ENCODE measurements at places on chromosomes 12 and 14.
A peak's percentile ranks its signal among the peaks of the same experiment; 100 is the strongest.

DNA sequence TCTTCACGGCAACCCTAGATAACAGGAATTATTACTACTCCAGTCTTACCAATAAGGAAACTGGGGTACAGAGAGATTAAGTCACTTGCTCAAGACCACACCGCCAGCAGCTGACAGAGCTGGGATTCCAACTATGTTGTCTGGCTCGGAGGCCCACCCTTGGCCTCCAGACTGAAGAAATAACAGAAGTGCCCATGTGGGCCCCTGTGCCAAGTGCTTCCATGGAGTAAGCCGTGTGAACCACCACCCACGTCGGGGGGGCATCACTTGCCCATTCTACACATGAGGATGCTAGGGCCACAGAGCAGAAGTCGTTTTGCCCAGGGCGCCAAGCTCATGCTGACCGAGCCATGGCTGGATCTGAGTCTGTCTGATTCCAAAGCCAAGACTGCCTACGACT lies 926 bp upstream of the CMKLR1 start:
- no peak for DNase-seq

DNA sequence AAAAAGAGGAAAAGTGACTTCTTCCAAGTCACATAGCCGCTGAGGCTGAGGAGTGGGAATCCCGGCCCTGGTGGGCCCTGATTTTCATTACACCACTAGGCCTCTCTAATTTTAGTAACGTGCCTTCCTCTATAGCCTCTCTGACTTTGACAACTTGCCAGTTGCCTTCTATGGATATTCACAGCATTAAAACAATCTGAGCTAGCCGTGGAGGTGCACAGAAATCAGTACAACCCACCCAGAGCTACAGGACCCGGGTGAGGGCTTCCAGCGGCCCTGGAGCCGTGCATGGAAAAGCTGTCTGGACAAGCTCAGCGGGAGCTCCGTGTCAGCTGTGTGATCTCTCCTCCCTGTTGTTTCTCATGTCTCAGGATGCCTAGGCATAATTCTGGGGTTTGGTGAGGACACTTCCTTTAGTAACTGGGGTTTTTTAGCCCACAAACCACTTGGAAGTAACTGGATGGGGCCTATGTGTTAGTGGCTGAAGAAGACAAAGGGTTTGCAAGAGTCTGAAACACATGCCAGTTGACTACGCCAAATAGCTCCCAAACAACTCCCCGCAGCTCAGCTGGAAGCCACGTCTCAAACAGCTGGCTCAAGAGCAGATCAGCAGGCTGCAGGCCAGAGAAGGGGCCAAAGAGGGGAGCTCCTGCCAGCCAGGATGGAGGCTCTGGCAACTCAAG lies 53.0 kb downstream of the SSH1 start:
- peak; percentile 92 for DNase-seq

- peak; percentile 64 for DNase-seq
Measured at GRCh38 chr14:74804219-74804825, 41.2 kb downstream of the YLPM1 start.

GRCh38 chr14:20184181-20184580 lies 6.5 kb upstream of the OR11G2 start:
- no peak for DNase-seq

- no peak for DNase-seq
Measured at GRCh38 chr12:131072451-131073230, 118.9 kb downstream of the ADGRD1 start.

DNA sequence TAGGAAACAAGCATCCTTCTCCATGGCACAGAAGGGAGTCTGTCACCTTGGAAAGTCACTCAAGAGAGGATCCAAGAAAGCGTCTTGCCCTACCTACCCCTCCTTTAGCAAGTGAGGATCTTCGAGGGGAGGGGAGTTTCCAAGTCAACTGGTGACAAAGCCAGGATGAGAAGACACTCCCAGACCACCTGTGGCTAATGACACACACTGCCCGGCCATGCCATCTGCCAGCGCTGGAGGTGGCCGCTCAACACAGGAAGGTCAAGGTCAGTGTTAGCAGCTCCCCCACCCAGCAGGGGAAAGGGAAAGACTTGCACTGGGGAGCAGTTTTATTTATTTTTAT lies 41.3 kb downstream of the ELK3 start:
- DNase-seq, result no peak

GRCh38 chr12:48142818-48143674 lies 14.3 kb downstream of the ASB8 start:
- no peak for DNase-seq

GRCh38 chr14:63727231-63727735 lies 582 bp downstream of the SGPP1 start:
- peak; percentile 37 for DNase-seq

- DNase-seq, result no peak
Measured at GRCh38 chr14:50381008-50381407, 15.7 kb downstream of the CDKL1 start.

GRCh38 chr12:30989754-30990153 lies 63.2 kb downstream of the TSPAN11 start:
- DNase-seq, result no peak

- no peak for DNase-seq
Measured at GRCh38 chr12:4723226-4723625, 3.0 kb downstream of the GALNT8 start.

GRCh38 chr14:68596701-68597100 lies 196.2 kb downstream of the ZFP36L1 start:
- DNase-seq, result no peak

DNA sequence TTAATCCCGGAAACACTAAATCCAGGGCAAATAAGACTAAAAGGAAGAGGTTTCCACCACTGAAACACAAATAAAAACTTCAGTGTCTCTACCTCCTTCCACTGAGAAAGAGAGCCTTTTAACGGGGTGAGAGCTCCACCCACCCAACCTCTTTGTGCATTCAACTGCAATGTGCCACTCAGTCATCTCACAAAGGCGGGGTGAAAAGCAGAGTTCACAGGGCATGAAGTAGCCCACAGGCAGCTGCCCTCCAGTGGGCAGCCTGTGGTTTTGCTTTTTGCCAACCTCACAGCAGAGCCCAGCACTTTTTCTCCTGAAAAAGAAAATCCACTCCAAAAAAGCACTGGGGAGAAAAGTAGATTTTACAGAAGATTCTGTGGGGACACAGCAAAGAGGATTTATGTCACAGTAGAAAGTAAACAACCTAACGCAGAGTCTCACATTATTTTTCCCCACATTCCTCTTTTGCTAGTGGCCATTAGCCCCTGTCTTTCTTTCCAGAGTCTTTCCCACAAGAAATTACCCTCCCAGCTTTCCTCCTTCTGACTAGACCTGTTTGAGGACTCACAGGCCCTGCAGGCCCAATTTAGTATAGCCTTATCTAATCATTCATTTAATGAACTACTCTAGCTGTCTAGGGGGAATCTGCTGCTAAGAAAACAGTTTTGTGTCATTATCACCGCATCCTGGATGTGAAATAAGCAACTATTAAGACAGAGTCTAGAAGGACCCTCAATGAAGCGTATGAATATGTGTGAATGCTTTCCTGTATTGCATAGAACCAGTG lies 753.8 kb upstream of the FOXG1 start:
- no peak for DNase-seq

DNA sequence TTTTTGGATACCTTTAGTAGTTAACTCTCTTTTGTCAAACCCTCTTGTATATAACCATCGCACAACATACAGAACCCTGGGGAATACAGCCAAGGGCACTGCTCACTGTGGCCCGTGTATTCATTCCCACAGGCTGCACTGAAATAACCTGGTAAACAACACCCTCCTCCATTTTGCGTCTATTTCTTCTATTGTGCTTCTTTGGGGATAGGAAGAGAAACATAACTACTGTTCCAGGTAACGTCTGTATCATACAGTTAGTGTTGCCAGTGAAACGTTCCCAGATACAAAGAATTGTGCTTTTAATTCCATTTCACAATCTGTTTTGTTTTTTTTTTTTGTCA lies 9.6 kb downstream of the C12orf76 start:
- DNase-seq, result no peak

GRCh38 chr12:104598342-104599271 lies 141.9 kb downstream of the CHST11 start:
- DNase-seq, result no peak

DNA sequence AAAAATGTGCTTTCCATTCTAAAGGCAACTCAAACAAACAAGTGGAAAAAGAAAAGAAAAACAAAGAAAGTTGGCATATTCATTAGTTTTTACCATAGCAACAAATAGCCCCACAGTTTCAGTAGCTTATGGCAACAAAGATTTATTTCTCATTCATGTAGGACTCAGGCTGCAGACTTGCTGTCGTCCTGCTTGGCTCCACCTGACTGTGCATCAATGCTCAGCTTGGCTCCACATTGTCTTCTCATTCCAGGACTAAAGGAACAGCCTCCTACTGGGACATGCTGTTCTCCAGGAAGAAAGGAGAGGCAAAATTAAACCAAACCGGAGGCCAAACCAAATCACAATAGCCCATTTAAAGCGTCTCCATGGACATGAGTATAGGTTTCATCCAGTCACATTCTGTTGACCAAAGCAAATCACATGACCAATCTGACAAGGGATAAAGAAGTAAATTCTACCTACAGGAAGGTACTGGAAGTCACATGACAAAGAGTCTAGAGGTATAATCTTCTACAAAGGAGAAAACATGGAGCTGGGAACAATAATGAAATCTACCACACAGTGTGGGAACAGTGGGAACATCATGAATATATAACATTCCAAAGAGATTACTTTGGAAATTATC lies 222.5 kb downstream of the PIK3C2G start:
- no peak for DNase-seq

DNA sequence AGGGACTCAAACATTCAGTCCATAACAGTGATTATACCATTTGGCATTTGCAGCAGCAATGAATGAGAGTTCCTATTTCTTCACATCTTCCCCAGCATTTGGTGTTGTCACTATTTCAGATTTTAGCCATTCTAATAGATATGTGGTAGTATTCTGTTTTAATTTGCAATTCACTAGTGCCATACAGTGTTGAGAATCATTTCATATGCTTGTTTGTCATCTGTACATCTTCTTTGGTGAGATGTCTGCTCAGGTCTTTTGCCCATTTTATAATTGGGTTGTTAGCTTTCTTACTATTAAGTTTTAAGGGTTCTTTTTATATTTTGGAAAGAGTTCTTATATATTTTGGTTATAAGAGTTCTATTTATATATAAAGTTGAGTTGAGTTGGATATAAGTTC lies 276.5 kb downstream of the FUT8 start:
- DNase-seq, result no peak

GRCh38 chr14:100837805-100838350 lies 12.0 kb downstream of the MEG3 start:
- no peak for DNase-seq

- DNase-seq, result peak; percentile 96
Measured at GRCh38 chr14:75981426-75982265, at the start of gene TGFB3. TSS of gene TGFB3 (minus strand) at chr14:75981995. CDS start at chr14:75980893, 1,102 bp downstream.

- no peak for DNase-seq
Measured at GRCh38 chr14:78075555-78076277, 94.5 kb upstream of the NRXN3 start.

DNA sequence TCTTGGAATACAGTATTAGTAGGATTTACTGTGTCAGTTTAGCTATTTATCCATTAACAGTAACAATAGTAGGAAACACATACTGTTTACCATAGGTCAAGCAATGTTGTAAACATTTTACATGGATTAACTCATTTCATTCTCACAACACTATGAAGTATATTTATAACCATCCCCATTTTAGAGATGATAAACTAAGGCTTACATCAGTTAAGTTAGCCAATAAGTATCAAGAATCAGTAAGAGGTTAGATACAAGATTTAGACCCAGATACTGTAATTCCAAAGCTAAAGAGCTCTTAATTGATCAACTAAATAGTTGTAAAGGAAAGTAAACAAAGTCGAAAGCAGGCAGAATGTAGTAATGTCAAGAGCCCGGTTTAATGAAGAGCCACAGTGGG lies 1.1 kb downstream of the SYNJ2BP start:
- no peak for DNase-seq

GRCh38 chr12:55636853-55637252 lies at the start of gene OR10P1:
TSS of gene OR10P1 (plus strand) at chr12:55636892. CDS start at chr12:55636892, 0 bp downstream.
- no peak for DNase-seq

GRCh38 chr12:117279606-117280005 lies 81.8 kb downstream of the NOS1 start:
- DNase-seq, result no peak

DNA sequence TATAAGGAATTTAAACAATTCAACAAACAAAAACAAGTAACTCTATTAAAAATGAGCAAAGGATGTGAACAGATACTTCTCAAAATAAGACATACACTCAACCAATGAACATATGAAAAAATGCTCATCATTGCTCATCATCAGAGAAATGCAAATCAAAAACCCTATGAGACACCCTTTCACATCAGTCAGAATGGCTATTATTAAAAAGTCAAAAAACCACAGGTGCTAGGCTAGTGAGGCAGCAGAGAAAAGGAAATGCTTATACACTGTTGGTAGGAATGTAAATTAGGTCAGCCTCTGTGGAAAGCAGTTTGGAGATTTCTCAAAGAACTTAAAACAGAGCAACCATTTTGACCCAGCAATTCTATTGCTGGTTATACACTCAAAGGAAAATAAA lies 52.0 kb downstream of the NAV3 start:
- no peak for DNase-seq

- DNase-seq, result no peak
Measured at GRCh38 chr14:95495076-95495475, 21.4 kb downstream of the SYNE3 start.

DNA sequence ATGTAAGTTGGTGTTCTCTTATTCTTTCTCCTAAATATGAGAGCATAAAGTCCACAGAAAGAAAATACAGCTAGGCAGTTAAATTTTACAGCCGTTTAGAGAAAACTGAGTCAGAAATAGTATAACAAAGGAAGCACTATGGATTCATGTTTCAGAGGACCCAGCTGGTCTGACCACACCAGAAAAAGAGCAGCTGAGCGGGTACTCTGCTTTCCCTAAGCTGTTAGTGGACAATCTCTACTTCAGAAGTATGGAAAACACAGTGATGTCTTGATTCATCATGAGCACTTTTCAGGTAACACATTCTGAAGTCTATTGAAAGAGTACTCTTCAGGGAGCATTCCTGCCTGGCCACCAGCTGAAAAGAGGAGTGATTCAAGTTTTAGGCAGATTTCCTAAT lies 12.4 kb downstream of the PPM1H start:
- DNase-seq, result no peak

DNA sequence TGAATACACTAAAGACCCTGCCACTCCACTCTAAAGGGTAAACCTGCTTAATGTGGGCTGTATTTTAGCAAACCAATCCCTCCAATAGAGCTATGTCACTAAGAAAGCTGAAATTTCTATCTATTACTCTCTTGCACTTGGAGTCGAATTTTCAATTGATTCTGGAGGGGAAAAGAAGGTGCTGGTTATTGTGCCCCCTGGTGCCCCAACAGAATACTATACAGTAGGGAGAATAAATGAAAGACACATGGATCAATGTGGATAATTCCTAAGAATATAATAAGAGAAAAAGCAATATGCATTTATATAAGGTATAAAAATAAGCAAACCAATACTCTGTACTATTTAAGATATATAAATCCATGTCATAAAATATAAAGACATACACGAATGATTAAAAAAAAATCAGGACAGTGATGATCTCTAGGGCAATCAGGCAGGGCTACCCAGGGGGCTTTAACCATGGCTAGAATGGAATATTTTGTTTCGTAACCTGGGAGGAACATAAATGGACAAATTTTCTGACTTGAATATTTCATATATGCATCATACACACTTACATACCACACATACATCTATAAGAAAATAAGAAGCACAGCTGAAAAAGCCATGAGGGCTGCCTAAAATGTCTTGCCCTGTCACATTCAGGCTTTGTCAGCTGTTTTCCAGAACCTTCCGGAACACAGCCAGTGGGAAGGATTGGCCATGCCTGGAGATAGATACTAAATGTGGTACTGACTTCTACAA lies 54.4 kb downstream of the EFCAB11 start:
- no peak for DNase-seq
